ENCODE measurements at places on chromosomes 7 and 10.
A peak's percentile ranks its signal among the peaks of the same experiment; 100 is the strongest.

DNA sequence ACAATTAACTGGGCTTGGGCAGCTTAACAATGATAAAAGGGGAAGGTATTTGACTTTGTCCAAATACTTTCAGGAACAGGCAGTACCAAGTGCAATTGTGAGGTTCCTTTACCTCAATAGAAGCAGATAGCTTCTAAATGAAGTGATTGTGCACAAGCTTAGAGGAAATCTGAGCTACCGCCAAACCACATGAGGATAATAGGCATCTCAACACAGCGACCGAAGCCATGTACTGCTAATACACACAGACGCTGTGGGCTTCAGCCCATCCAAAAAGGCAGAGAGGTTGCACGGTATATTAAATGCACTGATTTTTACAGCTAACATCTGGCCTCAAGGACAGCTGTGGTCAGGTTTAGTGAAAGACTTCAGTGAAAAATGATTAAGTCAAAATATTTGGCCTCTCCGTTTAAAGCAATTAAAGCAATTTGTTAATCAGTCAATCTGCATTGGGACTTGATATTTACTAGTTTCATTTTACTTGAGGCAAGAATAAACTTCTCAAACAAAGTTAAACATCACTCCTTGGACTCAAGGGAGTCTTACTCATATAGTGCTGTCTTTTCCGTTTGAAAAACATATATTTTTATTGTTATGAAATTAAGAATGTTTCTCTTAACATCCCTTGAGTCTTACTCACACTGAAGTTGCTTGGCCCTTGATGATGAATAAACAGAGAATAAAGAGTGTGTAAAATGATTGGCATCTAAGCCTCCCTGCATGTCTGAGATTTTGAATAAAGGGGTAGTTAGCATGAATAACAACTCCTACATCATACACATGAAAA is 306.3 kb downstream of the C7orf25 start:
- DNase-seq: no peak

DNA sequence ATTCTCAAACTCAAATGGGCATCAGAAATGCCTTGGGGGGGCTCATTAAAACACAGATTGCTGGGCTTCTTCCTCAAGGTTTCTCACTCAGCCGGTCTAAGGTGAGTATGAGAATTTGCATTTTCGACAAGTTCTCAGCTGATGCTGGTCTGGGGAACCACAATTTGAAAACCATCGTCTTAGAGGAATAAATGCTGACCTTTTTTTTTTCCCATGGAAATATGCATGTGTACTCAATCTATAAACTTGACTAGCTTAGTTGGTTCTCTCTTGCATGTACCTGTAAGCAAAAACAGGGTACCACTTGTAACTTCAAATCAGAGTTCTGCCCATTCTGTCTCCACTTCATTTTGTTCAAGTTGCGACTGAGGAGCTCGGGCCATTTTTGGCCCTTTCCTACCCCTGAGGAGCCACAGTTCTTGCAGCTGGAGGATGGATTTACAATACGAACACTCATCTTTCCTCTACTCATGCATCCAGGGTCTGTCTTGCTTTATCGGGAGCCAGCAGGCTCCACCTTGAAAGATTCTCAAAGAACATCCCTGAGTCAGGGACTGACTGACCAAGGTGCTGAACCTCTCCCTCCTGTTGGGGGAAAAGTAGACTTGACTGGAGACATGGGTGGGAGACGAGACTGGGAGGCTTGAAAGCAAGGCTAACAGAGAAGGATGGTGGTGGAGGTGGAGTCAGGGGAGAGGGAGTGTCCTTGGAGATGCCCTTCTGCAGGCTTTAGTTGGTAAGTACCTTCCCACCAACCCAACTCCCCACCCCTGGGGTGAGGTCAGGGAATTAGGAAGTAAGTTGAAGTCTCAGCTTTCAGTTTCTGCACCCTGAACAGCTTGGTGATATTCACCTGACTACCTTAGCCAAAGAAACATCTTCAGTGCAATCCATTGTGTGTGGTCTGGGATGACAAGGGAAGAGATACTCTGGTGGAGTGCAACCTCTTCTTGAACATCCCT is 3.7 kb upstream of the MAPK8 start:
- no peak for DNase-seq

DNA sequence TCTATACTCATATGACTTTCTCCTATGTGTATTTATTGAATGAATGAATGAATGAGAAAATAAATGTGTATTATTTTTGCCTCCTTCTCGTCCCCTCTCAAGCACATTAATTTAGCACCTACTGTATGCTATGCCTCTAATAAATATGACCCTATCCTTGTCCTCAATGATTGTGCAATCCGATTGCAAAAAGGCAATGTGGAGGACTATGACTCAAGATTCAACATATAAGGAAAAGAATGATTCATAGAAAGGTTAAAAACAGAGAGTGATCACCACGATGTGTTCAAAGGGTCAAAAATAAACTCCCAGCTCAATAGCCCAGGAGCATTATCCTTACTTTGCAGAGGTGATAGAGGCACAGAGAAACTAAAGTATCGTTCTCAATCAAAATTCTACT is 322.8 kb upstream of the SORCS1 start:
- DNase-seq: no peak

GRCh38 chr7:40717242-40717641 is 582.4 kb downstream of the SUGCT start:
- DNase-seq: no peak

- no peak for DNase-seq
Measured at GRCh38 chr10:108358912-108359311, 1194.4 kb upstream of the SORCS1 start.

GRCh38 chr10:132711613-132712121 is 74.3 kb downstream of the NKX6-2 start:
- DNase-seq: peak; percentile 27

DNA sequence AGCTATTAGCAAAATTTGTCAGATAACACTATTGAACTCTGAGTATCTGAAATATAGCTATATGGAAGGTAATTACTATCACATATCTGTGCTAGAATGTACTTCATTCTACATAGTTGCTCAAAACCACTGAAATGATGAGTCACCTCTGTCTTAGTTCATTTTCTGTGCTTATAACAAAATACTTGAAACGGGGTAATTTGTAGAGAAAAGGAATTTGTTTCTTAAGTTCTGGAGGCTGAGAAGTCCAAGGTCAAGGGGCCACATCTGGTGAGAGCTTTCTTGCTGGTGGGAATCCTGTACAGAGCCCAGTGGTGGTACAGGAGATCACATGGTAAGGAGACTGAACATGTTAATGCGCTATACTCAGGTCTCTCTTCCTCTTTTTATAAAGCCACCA is 41.9 kb upstream of the TNKS2 start:
- DNase-seq: no peak

DNA sequence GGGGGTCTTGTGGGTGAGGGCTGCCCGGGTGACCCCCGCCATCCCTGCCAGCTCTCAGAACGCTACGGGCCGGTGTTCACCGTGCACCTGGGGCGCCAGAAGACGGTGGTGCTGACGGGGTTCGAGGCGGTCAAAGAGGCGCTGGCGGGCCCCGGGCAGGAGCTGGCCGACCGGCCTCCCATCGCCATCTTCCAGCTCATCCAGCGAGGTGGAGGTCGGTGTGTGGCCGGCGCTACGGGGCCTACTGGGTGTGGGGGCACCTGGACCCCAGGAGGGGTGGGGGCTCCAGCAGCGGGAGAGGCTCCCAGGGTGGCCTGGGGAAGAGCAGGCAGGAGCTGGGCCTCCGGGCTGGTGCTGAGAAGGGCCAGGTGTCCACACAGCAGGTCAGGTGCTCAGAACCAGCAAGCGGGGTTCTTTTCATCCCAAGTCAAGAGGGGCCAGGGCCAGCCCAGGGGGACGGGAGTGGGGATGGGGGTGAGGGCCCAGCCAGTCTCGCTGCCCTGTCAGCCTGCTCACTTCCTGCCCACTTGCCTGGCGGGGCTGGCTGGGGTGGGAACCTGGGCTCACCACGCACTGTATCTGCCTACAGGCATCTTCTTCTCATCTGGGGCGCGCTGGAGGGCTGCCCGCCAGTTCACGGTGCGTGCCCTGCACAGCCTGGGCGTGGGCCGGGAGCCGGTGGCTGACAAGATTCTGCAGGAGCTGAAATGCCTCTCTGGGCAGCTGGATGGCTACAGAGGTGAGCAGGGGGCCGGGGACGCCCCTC is 1.6 kb downstream of the CYP2W1 start:
- DNase-seq: no peak

DNA sequence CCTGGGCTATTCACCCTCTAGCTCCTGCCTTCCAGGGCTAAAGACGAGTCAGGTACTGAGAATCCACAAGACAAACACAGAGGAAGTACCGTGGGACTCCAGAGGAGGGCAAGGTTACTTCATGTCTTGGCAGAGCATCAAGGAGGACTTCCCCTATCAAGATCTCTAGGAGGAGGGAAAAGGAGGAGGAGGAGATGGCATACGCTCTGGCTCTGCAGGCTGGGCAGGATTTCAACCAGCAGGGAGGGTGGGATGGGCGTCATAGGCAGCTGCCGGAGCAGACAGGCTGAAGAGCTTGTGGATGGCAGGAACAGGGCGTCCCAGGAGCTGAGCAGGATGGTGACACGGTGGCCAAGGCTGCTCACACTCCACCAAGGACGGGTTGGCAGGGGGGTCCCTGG is 21.3 kb downstream of the MDH2 start:
- DNase-seq: no peak

DNA sequence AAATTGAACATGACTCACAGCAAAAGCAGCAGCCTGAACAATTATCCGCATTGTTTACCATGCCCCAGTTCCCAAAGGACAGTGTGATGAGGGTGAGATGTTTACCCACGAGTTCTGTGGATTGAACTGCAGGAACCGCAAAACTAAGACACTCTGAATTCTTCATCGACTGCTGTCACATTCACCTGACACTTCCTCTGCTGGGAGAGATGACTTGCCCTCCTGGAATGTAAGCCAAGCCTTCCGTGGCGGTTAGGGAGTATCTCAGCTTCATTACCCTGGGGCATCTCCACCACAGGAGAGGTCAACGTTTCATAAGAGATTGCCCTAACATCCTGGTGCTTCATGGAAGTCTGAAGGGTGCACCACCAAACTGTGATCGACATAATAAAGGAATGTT is 374.6 kb upstream of the ADARB2 start:
- DNase-seq: no peak

DNA sequence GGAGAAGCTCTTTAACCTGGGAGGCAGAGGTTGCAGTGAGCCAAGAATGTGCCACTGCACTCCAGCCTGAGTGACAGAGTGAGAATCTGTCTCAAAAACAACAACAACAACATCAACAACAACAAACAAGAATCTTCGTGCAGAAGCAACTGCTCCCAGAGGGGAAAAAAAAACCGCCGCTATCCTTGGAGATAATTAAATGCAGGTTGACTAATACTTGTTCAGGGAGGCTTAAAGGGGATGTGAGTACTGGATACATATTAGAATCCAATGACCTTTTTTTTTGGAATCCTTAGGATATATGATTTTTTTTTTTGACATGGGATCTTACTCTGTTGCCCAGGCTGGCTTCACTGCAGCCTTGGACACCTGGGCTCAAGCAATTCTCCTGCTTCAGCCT is 89.6 kb upstream of the FAM171A1 start:
- DNase-seq: no peak

DNA sequence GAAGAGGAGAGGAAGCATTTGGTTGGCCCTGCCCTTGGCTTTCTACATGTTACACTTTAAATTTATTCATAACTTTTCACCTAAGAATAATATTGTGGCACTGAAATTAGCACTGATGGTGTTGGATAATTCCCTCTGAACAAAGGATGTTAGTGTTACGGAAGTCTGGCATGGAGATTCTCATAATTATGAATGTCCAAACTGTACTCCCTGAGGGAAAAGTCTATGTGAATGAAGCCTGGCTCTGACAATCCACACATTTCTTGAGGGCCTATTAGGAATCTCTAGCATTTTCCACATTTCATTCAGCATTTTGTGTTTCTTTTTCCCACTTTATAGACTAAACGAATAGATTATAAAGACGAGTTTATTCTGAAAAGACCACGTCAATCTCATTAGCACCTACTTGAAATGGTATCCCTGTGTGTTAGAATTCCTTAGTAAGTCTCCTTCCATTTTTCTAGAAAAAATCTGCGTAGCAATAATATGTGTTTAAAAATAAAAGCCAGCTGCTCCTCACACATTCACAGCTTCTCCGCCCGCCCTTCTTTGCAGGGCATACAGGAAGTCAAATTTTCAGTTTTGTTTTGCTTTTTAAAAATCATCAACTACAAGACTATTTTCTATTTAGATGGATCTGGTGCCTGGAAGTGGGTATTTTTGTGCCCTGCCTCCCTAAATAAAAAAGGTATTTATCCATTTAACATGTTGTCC is 131.8 kb upstream of the PALS2 start:
- DNase-seq: no peak

DNA sequence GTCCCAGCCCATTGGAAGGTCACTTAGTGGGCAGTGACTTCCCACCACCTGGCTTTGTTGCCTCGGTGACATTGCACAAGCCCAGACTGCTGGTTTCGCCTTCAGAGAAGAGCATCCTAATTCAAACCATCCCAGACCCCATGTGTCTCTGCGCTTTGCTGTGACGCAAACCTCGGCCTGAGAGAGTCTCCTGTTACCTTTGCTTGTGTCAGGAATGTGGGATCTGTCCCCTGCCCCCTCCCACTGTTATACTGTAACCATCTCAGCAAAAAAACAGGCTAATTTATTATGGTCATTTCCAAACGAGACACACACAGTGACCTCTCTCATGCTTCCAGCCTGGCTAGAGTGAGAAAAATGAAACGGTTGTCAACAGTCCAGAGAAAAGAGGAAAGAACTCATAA is 25.0 kb upstream of the AQP1 start:
- DNase-seq: no peak

DNA sequence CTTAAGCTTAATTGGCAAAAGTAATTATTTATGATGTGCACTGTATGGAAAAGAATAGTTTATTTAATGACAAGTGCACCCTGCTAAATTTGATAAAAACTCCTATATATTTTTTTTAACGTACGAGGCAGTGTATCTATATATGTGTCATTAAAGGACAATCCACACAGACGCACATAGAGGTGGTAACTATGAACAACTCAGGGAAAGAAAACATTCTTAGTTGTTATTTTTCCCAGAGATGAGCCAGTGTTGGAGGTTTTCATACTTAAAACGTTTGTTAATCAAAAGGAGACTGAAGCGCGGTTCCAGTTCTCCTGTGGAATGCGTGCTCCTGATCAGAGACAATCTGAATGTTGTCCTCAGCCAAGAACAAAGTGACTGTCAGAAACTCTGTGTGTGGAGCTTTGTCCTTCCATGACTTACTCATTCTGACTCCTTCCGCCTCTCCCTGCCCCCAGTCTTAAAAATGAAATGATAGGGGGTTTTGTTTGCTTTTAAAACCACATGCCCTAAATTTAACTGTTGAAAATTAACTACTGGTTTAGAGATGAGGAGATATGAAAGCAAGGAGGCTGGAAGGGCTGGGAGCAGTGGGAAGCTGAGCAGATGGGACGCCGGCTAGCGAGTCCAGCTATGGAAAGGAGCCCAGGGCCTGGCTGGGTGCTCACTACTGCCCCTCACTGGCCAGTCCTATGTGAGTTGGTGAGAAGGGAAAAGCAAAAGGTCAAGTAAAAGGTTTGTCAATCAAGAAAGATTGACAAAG is 99.6 kb downstream of the SVIL start:
- DNase-seq: peak; percentile 59

GRCh38 chr10:52121688-52122087 is 192.4 kb upstream of the DKK1 start:
- DNase-seq: no peak

- no peak for DNase-seq
Measured at GRCh38 chr10:112510384-112510783, 63.4 kb downstream of the VTI1A start.

- DNase-seq: no peak
Measured at GRCh38 chr7:117472335-117472734, 7.5 kb upstream of the CFTR start.

- DNase-seq: no peak
Measured at GRCh38 chr7:151520419-151521261, 945 bp upstream of the RHEB start.

All from right forelimb (tissue), 1 donor.